ENCODE measurements at places on chromosomes 7 and 10.

- no peak for DNase-seq
These were observed 4.1 kb upstream of the NT5C2 start for GRCh38 chr10:103197174-103197573.

DNA sequence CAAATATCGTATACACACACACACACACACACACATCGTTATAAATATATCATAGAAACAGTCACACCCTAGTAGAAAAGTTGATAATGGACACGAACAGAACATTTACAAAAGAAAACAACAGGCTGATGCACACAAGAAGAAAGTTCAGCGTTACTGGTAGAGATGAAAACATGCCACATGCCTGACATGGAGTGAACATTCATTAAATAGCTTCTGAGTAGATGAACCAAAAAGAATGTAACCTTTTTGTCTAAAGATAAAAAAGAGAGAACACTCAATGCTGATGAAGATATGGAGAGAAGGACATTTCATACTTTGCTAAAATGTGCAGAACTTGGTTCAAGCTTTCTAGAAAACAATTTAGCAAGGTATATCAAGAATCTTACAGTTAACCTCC is 173.4 kb upstream of the KLF14 start:
- DNase-seq = no peak

DNA sequence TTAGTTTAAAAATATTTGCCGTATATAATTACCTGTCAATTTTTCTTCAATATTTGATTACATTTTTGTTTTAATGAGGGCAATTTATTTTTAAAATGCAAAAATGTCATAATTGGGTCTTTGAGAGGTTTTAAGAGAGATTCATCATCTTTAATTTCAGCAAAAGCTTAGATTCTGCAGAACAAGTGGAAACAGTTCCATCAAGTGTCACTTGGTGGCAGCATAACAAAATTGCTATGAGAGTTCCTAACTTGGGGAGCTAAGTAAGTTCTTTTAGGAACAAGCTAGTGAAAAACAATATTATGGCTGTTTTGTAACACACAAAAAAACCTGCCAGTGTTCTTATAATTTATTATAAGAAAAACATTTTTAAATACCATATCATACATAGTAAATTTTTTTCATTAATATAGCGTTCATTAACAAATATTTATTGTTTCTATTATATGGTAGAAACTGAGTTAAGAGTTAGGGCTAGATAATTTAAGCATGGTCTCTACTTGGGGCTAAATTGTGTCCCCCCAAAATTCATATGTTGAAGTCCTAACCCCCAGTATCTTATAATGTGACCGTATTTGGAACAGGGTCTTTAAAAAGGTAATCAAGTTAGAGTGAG is 155.2 kb downstream of the MAGI2 start:
- DNase-seq = no peak

DNA sequence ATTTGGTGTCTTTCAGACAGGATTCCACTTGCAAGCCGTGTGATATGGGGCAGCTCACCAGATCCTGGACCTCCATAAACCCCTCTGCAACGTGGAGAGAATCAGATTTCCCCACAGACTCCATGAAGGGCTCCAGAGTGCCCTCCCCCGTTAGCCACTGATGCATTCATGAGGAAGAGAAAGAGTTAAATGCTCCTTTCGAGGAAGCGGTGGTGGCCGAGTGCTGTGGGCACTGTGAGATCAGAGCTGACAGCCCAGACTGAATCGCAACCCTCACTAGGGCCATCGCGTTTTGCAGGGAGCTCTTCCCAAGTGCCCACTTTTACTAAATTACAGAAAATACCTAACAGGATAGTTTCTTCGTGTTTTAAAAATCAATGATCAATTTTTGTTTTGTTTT is 226.3 kb upstream of the ZNF32 start:
- no peak for DNase-seq

GRCh38 chr7:158550886-158551452 is 36.7 kb downstream of the PTPRN2 start:
- DNase-seq = no peak

DNA sequence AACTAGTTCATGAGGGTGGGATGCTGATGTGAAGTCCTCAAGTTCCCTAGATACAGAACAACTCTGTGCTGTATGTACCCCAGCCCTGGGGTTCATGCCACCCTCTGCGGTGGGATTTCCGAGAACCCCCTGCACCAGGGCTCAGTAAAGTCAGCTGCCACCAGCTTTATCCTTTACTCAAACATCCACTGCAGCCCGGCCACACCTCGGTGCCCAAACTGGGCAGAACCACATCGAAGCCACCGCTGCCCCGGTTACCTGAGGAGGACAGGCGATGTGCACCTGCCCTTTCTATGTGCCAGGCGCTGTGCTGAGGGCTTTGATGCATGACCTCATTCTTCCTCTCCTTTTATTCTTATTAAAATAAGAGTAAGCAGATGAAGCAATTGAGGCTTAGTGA is 9.9 kb upstream of the CALML5 start:
- no peak for DNase-seq

DNA sequence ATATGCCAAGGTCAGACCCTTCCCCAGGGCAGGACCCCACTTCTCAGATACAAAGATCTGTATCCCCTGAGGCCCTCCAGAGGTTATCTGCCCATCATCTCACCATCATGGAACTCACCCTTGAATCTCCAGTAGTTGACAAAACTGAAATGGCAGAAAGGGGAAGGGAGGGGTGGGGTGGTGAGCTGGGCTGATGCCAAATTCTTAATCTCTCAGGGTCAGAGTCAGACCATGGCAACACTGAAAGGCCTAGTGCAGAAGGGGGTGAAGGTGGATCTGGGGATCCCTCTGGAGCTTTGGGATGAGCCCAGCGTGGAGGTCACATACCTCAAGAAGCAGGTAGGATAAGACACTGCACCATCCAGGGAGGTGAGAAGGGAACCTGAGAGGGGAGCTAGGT is 3.1 kb downstream of the CNPY4 start:
- no peak for DNase-seq

- no peak for DNase-seq
These were observed 10.5 kb upstream of the EDRF1 start for GRCh38 chr10:125708971-125709503.

GRCh38 chr10:124894569-124895215 is 47.2 kb upstream of the ZRANB1 start:
- DNase-seq = no peak

DNA sequence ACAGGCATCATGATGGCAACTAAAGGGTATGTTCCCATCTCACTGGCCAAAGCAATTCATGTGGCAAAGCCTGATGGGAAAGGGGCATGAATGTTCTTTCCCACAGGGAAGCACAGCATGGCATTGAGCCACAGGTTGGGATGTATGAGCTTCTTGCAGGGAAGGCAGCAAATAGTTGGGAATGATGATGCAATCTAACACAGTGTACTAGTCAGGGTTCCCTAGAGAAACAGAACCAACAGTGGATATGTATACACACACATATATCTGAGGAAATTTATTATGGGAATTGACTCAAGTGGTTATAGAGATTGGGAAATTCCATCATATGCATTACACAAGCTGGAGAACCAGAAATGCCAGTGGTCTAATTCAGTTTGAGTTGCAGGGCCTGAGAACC is 253.6 kb upstream of the NPVF start:
- no peak for DNase-seq

GRCh38 chr7:138032186-138032585 is 30.3 kb upstream of the CREB3L2 start:
- no peak for DNase-seq

- DNase-seq = no peak
These were observed 563.9 kb upstream of the C7orf33 start for GRCh38 chr7:148026713-148027112.

DNA sequence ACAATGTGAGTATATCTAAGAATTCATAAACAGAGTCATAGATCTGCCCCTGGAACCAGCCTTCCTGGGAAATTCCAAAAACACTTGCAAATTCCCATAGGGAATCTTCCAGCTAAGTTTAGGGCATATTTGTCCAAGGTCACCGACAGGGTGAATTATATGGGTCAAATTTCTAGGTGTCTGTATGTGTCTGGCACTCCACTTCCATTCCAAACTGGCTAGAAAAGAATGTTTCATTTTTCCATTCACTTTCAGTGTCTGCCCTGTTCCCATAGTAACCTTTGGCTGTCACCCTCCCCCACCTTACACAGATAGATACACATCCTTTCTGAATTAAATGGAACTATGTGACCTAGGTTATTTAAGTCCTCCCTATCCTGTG is 230.9 kb downstream of the CREB5 start:
- no peak for DNase-seq

GRCh38 chr10:1022413-1022812 is 3.2 kb downstream of the IDI2 start:
- DNase-seq = no peak

DNA sequence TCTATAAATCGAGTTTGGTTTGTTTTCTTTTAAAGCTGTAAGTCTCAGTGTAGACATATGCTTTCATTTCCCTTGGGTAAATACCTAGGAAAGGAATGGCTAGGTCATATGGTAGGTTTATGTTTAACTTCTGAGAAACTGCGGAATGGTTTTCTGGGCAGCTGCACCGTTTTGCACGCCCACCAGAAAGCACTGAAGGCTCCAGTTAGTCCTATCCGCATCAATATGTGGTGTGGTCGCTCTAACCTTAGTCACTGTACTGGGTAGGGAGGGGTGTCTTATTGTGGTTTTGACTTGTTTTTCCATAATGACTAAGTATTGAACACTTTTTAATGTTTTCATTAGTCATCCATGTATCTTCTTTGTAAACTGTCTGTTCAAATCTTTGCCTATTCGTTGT is 279.5 kb upstream of the AKR1E2 start:
- DNase-seq = no peak

DNA sequence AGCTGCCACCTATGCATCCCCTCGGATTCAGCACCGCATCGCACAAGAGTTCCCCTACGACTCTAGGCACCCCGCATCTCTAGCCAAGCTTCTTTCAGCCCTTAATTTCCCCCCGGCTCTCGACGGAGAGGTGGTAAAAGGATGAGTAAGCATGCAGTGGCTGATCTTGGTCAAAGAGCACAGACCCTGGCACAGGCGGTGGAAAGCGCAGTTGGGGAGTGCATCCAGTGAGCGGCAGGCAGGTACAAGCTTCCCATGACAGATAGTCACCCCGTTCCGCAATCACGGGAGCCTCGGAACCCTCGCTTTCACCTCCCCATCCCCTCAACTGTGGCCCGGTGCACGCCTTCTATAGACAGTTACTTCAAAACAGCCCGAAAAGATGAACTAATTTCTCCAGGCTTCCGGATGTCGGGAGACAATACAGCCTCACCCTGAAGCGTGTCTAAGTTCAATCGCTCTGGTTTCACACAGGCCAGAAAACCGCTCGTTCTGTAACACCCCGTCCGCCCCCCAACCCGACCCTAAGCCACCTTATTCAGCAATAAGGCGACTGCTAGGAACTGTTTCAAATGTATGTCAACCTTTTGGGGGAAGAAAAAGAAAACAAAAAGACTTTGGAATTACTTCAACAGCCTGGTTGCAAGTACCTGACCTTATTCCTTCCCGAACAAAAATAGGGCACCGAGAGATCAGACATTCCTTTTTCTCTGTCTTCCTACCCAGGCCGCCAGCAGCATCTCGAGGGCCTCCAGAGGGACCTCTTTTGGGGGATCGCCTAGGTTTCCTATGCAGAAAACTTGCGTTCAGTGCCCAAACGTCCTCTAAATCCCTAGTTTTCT is 1.4 kb downstream of the RHEB start:
- peak; percentile 22 for DNase-seq

GRCh38 chr10:15661574-15661973 is 58.1 kb downstream of the ITGA8 start:
- DNase-seq = no peak

GRCh38 chr7:111718886-111719285 is 156.6 kb upstream of the IMMP2L start:
- DNase-seq = no peak

DNA sequence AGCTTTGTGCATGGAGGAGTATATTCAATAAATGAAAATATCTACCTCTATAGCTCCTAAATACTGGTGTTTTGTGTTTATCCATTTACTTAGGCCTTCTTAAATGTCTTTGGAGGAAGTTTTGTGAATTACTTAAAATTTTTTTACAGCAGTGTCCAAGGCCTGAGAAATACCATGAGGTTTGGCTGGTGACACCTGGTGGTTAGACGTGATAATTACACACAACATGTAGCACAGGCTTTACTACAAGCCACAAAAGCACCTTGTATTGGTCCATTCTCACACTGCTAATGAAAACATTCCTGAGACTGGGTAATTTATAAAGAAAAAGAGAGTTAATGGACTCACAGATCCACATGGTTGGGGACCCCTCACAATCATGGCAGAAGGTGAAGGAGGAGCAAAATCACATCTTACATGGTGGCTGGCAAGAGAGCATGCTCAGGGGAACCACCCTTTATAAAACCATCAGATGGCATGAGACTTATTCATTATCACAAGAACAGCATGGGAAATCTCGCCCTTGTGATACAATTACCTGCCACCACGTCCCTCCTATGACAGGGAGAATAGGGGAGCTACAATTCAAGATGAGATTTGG is 20.6 kb downstream of the HYAL4 start:
- no peak for DNase-seq

DNA sequence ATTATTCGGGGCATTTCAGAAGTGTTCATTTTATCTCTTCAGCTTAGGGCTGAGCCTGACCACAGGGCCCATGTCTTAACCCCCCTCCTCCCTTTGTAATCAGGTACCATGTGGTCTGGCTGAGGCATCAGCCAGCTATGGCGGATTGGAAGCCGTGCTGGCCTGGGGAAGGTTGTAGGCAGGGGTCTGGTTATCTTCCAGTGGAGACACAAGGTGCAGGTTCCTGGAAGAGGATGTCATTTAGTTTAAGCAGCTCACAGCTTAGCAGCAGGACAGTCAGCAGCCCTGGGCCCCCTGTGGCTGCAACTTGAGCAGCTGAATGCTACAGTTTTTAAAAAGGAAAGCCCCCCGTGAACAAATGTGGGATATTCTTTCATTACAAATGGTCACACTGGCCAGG is 22.1 kb downstream of the BAG3 start:
- no peak for DNase-seq

DNA sequence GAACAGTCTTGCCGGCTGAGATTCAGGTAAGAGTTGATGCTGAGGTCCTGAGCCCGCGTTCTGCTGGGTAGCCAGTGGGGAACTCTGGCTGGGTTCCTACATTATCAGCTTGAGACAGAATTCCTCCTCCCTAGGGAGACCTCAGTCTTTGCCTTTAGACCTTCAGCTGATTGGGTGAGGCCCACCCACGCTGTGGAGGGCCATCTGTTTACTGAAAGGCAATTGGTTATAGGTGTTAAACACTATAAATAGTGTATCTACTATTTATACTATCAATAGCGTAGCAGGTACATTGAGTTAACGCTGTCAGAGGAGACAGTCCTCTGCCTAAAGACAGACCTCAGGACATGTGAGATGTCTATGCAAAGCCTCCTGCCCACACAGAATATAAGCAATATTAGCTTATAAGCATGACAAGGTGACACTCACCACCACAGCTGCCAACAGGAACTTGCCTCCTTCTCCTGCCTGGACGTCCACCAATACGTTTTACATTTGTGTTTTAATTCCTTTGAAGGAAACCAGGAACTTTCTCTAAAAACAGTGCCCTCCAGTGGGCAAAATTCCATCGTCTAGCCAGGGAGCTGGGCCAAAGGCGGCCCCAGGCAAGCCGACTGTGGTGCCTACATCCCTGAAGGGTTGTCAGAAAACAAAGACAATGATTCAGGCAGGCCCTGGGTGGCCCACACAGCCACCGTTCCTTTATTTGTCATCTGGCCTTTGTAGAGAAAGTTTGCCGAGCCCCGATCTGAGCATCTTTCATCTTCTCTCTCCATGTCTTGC is 58.8 kb downstream of the INSIG1 start:
- no peak for DNase-seq

GRCh38 chr7:99478464-99479440 is 6.1 kb downstream of the ZNF789 start:
- no peak for DNase-seq
